ENCODE measurements at places on chromosomes 7 and 10.

- DNase-seq: no peak
Measured at GRCh38 chr10:100045592-100045991, 35.8 kb upstream of the DNMBP start.

- DNase-seq: no peak
Measured at GRCh38 chr10:77686096-77686495, 48.5 kb upstream of the KCNMA1 start.

GRCh38 chr10:22662733-22663330 is 51.5 kb downstream of the PIP4K2A start:
- no peak for DNase-seq

DNA sequence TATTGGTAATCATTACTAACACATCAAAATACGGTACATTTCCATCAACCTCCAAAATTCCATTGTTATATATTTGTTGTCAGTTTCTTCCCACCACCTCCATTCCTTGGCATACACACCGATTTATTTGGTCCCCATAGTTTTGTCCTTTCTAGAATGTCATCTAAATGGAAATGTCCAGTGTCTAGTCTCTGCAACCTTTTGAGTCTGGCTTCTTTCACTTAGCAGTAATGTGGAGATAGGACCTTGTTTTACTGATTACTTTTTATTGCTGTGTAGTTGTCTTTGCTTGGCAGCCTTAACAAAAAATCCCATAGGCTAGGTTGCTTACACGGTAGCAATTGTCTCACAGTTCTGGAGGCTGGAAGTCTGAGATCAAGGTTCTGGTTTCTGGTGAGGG is 22.5 kb downstream of the TRRAP start:
- no peak for DNase-seq

- DNase-seq: no peak
Measured at GRCh38 chr7:157832006-157832405, 495.2 kb downstream of the DNAJB6 start.

- no peak for DNase-seq
Measured at GRCh38 chr7:142540371-142540770, 208.9 kb upstream of the PRSS1 start.

GRCh38 chr7:17951742-17952254 is 11.5 kb upstream of the SNX13 start:
- DNase-seq: no peak

- DNase-seq: no peak
Measured at GRCh38 chr7:102321351-102322201, 34.7 kb downstream of the SPDYE6 start.

- DNase-seq: no peak
Measured at GRCh38 chr10:30413996-30414576, 19.9 kb upstream of the MAP3K8 start.

DNA sequence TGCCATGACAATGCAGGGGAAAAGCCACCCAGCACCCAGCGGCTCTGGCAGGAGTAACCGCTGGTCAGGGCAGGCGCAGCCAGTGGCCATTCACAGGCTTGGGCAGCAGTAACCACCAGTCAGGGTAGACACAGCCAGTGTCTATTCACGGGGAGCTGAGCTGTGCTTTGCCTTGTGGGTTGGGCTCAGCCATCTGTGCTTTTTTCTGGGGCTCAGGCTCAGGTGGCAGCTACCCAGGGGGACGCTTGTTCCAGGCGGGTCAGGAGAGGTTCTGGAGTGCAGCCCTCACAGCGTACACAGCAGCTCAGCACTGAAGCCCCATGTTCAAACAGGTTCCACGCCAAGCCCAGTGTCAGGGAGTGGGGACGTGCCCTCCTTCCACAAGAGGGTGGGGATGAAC is 28.5 kb downstream of the FOXL3 start:
- no peak for DNase-seq

- no peak for DNase-seq
Measured at GRCh38 chr10:103504181-103504783, 10.8 kb downstream of the NEURL1 start.

DNA sequence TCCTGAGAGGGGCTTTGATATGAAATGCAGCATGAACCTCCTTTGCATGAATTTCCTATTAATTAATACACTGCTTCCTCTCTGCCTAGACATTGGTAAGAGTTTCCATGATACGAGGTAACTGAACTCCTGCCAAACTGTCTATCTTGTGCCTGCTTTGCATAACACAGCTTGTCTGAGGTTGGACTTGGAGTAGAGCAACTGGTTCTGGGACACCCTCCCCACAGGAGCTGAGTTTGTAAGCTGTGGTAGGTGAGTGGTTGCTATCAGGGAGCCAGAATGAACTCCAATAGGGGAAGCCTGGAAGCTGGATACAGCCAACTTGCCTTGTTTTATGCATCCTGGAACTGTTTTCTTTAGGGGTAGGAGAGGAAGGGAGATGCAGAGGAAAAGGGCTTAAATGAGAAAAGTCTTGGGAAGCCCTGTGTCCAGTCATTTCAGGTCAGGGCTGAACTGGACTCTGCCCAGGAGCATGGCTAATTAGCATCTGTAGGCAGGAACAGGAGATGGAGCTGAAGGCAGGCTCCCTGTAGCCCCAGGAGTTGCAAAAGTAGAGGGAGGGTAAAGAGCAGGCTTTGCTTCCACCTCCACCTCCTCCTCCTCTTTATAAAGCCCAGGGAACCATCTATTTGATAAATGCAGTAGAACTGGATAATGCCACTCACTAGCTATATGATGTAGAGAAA is 73.2 kb upstream of the GPR158 start:
- no peak for DNase-seq

- no peak for DNase-seq
Measured at GRCh38 chr7:103037476-103037822, 37.1 kb downstream of the FBXL13 start.

- DNase-seq: no peak
Measured at GRCh38 chr7:46315891-46316290, 394.8 kb upstream of the IGFBP3 start.

DNA sequence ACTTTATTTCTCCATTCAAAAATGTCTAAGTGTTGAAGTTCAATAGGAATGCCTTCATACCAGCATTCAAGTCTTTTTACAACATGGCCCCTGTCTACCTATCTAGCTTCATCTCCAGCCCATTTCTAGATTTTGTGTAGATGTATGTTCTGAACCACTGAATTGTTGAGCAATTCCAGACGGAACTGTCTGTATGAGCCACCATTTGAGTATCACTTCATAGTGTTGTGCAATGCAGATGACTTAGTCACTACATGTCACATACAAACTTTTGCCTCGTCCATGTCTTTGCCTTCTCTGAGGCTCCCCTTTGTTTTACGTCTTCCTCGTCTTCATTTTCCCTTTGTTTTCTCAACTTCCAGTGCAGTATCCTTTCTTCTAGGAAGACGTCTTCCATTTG is 118.1 kb downstream of the INHBA start:
- DNase-seq: no peak

Measured in stimulated activated naive CD4-positive, alpha-beta T cell (primary cell).